ENCODE measurements at places on chromosomes 1 and 21.

DNA sequence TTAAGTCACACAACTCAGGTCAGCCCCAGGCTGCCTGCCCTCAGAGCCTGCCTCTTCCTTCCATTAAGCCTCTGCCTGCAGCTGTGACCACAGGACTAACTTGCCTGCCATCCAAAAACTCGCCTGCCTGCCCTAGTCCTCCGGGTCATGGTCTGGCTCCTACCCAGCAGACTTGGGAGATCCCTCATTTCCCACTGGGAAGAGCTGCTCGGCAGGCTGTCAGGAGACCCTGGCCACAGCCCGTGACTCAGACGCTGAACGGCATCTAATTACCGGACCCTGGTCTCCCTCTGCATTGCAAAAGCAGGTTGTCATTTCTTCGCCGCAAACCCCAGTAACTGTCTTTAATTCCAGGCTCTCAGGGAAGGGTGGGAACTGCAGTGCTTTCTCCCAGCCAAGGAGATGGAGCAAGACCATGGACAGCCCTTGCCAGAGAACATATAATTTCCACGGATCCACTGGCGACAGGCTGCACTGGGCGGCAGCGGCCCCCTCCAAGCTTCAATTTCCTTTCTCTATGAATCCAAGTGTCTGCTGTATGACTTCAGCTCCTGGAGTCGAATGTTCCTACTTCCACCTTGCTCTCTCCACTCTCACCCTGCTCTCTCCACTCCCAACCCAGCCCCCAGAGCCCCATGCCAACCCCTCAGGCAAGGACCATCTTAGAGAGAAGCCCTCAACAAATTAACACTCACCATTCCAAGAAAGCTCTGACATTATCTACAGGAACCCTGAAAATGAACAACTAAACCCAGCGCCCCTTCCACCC lies 20.4 kb downstream of the OLFML2B start:
- no peak for DNase-seq

DNA sequence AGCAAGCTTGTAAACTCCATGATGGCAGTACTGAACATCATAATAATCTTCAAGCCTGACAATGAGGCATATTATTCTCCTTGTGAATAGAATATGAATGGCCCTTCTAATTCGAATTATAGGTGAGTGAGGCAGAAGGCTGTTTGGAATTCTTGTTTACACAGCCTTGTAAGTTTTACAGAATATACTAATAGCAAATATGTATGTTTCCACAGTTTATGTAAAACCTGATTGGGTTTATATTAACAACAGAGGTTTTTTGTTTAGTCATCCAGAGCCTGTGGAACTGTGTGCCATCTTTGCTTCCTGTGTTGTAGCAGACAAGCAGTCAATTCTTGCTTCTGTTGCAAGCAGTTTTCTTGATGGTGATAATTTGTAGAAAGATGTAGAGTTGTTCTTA lies 8.0 kb downstream of the OSBPL9 start:
- no peak for DNase-seq

- no peak for DNase-seq
Observed at GRCh38 chr1:230268371-230269170, 157.6 kb downstream of the PGBD5 start.

- DNase-seq, result no peak
Observed at GRCh38 chr1:44316231-44316759, 38.8 kb downstream of the ERI3 start.

- no peak for DNase-seq
Observed at GRCh38 chr1:172278478-172278877, 142.0 kb upstream of the C1orf105 start.

DNA sequence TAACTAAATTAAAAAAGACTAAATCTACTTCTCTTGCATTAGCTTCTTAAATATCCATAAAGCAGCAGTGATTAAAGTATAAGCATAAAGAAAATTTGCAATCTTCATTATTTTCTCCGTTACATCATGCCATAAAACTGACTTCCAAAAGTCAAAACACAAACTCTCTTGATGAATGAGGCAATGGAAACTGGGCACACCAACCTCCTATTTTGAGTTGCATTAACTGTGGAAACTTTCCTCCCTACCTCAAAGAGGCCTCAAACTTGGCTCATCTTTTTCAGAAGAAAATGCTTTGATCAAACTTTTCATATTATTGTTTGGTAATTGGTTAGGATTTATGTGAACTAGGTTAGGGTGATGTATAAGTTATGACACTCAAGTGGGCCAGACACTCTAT lies 4.1 kb upstream of the BTG3 start:
- no peak for DNase-seq

GRCh38 chr1:107862064-107862463 lies 102.9 kb downstream of the VAV3 start:
- DNase-seq, result no peak

GRCh38 chr1:168202941-168203654 lies 22.7 kb upstream of the SFT2D2 start:
- DNase-seq, result no peak

GRCh38 chr1:236759252-236759859 lies 35.7 kb upstream of the MTR start:
- no peak for DNase-seq

GRCh38 chr1:14812189-14812588 lies 213.7 kb downstream of the KAZN start:
- no peak for DNase-seq

DNA sequence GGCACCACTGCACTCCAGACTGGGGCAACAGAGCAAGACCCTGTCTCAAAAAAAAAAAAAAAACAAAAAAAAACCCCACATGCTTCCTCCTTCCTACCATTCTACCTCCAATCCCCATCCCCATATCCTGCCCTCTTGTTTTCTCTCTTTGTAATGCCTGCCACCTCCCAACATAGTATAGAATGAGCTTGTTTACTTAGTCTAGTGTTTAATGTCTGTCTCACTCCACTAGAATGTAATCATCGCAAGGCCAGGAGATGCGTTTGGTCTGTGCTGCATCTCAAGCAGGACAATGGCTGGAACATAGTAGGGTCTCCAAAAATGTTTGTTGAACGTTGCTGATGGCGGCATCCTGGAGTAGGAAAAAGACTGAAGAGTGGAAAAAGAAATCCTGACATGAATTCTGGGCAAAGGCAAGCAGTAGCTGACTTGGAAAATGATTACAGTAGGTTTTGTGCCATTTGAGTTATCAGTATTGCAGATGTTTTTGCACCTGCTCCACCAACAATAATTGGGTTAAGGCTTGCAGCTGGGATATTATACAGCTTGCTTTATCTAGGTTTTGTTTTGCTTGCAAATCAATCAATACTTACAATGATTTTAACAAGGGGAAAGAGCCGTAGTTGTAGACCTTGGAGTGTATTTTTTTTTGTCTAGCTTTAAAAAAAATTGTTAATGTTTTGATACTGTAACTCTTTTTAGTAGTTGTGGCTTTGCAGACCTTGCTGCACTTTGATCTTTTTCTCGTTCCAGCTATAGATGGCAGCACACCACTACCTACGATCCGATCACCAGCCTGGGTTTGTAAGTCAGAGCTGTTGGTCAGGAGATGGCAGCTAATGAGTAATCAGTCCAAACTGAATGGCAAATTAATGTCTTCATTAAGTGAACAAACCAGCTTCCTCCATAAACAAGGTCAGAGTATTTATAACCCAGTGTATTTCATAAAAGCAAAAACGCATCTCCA lies 62.4 kb downstream of the BACH1 start:
- DNase-seq, result no peak

GRCh38 chr1:204307334-204307883 lies 52.3 kb downstream of the PLEKHA6 start:
- no peak for DNase-seq

DNA sequence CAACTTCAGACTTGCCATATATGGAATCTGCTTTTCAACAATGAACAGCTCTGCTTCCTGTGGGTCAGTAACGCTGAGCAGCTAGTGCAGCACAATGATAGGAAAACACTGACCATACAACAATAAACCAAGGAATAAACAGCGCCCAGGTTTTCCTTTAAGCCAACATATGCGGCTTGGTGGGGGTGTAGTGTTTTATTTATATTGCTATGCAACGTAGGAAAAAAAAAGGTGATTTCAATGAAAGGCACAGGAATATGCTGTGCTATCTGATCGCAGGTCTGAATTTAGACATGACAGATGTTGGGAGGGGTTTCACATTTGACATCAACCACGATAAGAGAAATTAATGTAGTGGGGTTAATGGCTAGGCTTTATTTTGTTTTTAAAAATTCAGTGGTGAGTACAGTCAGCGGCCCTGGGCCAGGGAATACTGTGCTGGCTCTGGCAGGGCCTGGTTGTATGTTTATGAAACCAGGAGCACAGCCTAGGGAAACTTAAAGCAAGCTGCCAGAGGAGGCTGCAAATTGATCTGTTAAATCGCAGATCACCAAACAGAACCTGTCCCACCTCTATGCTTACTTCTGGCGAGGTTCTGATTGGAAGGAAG lies 4.3 kb downstream of the TSPAN2 start:
- DNase-seq, result no peak

DNA sequence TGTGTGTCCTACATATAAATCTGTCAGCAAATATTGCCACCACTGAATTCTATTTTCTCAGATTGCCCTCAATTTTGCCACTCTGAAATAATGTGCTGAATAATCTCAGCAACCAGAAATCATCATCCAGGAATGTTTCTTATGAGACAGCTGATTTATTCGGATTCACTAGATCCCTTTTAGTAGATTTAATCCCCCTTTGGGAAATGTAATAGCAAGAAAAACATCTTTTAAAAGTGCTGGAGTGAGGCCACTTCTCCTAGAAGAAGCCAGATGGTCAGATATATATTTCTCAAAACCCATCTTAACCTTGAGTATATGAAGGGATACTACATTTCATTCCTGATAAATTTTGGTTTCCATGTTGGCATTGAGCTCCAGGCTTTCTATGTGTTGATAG lies 327.7 kb downstream of the SMYD3 start:
- DNase-seq, result no peak

DNA sequence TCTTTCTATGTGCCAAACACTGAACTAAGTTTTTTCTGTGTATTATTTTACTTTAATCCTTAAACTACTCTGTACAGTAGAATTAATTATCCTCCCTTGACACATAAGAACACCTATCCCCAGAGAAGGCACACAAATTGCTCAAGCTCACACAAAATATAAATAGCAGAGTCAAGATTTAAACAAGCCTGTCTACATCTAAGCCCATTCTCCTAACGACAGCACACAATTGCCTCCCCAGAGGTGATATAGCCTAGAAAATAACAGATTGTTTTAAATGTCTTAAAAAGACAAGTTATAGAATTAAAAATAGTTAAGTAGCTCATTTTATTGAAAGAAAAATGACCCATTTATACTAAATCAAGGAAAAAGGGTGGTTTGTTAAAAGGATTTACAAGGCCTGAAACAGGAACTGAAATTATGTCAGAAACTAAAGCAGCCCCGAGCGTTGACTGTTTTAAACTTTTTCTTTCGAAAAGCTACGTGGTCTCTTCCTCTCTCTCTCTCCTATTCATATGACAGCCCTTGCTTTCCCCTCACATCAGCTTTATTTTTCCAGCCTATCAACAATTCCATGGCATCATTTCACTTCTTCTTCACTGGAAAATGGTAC lies 30.5 kb downstream of the TNFSF18 start:
- no peak for DNase-seq

GRCh38 chr1:6982443-6982842 lies 197.2 kb downstream of the CAMTA1 start:
- DNase-seq, result no peak

- no peak for DNase-seq
Observed at GRCh38 chr1:44723064-44723463, 7.9 kb downstream of the RNU5D-1 start.

- no peak for DNase-seq
Observed at GRCh38 chr21:34926803-34927467, 122.2 kb downstream of the RUNX1 start.

- no peak for DNase-seq
Observed at GRCh38 chr1:156933136-156933535, 12.7 kb downstream of the LRRC71 start.

DNA sequence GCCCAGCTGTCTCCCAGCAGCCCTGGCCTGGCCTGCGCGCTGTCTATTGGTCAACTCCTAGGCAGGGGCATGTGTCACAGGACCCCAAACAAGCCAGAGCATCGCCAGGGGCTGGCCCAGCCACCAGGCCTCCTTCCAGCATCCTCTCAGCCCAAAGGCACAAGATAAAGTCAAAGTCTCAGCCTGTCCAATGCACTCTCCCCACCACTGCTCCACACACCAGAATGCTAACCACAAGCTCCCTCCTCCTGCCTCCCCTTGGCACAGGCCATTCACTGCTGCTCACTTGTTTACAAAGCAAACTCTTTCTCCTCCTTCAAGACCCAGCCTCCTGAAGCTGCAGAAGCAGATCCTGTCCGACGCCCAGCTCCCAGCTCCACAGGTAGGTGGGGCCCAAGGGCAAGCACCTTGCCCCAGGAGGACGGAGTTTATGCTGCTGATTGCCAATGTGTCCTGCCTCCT lies 133.4 kb downstream of the DMRTB1 start:
- DNase-seq, result no peak

GRCh38 chr1:42845866-42846256 lies 552 bp upstream of the ZNF691 start:
- DNase-seq, result no peak

GRCh38 chr1:180603223-180603849 lies 28.5 kb upstream of the XPR1 start:
- DNase-seq, result no peak

- no peak for DNase-seq
Observed at GRCh38 chr1:93435443-93435842, 12.5 kb upstream of the FNBP1L start.

DNA sequence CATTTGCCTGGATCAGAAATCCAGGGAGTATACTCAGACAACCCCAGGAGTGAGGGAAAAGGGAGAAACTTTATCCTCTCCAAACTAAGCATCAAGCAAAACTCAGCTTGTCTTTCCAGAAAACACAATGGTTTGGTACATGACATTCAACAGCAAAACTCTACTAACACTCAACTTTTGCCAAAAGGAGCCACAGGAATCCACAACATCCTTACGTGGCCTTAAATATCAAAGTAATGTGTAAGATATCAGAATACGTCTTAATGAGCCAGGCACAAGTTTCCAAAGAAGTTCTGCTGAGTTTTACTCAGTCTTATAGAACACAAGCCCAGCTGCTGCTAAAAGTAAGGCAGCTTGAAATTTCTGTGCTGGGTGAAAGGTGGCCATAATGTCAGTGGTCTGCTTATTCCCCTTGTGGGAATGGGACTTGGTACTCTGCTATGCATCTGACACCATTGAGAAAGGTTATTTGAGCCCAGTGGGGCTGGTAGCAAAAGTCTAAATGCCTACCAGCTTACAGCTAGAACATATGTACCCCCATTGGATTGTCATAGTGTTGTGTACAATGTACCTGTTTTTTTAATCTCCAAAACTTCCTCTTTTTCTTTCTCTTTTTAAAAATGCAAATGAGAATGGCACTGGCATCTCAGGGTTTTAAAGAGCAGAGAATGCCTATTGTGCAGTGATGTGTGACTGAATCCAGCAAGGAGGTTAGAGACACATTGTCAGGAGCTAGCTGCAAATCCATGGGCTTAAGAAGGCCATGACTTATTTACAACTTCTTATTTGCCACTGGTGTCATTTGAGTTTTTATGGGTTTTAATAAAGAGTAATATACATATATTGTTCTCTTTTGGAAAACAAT lies 62.0 kb upstream of the ST6GALNAC3 start:
- DNase-seq, result no peak

GRCh38 chr1:223827193-223827663 lies 18.5 kb downstream of the TP53BP2 start:
- no peak for DNase-seq
